ENCODE measurements at places on chromosomes 7 and 10.

- no peak for DNase-seq
Measured at GRCh38 chr10:108070789-108071188, 906.3 kb upstream of the SORCS1 start.

DNA sequence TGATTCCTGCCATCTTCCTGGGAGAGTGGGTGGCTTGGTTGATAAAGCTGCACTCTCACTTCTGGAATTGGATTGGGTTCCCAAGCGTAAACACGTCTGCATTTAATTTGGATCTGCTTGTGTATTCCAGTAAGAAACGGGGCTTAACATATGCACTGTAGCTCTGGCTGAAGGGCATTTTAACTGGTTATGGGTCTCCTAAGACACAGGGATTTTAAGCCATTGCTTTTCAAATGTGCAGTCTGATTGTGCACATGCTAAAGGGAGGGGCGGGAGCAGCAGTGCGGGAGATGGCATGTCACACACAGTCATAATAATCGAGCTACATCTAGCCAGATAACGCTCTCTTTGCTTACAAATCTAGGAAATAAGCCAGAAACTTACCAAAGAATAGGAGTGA, 247.3 kb upstream of the LYZL1 start:
- no peak for DNase-seq

- DNase-seq = no peak
Measured at GRCh38 chr7:8509621-8510020, 76.2 kb downstream of the NXPH1 start.

- DNase-seq = no peak
Measured at GRCh38 chr7:96305915-96306314, 16.0 kb downstream of the SLC25A13 start.

DNA sequence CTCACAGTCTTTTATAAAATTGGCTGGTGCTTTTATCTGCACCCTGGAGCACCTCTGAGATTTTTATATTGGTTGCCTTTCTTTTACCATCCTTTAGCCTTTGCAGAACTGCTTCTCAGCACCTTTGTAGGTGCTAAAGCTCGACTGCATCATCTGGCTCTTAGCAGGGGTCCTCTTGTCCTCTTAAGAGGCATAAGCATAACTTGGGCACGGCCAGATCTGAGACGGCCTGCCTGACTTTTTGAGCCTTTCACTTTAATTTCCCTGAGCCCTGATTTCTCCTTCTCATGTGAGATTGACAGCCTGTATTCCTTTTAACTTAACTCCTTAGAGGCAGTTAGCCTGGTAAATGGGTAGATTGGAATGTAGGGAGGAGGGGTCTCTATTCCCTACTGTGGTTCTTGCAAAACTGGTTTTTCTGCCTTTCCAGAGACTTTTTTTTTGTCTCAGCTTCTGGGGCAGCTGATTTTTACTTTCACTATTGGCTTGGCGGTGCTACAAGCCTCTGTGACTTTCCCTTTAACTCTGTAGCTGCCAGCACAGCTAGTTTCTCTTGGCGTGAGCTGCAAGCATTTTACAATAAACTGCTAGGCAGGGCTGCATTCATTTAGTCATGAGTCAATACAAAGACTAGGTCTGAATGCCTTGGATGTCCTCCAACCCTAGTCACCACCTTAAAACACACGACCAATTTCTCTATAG, 24.0 kb downstream of the ZPBP start:
- no peak for DNase-seq

DNA sequence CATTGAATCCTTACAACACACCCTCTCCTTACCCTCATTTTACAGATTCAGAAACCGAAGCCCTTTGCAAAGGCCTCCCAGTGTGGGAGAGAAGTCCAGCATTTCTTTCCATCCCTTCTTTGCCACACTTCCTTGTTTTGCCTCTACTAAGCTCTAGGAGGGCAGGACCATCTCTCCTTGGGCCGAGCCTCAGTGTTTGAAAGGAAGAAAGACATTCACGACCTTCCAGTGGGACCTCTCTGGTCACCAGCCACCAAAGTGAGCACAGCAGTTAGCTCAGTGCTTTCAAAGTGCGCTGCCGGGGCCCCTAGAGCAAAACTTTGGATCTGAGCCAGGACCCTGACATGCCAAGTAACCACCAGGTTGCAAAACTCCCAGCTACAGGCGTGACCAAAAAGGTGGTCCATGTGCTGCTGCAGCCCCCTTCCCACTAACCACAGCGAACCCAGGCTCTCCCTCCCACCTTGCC, 12.4 kb downstream of the CTBP2 start:
- no peak for DNase-seq

DNA sequence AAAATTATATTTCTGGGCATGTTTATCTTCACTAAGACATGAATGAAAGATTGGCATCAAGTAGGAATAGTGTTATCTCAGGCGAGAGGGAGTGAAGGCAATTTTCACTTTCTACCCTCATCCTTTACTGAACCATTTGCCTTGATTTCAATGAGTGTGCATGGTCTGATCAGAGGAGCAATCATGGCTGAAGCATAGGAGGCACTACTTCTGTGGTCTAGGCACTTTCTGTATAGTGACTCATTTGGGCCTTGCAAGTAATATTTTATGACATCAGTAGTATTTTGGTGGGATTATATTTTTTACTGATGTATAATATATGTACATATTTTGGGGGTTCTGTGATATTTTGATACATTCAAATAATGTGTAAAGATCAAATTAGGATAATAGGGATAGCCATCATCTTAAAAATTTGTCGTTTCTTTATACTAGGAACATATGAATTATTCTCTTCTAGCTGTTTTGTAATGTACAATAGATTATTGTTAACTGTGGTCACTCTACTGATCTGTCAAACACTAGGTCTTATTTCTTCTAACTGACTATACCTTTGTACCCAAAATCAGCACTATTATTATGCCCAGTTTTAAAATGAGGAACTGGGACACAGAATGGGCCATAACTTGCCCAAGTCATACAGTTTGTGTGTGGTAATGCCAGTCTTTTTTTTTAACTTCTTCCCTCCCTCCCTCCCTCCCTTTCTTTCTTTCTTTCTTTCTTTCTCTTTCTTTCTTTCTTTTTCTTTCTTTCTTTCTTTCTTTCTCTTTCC, 101.9 kb downstream of the RAB11FIP2 start:
- DNase-seq = no peak

GRCh38 chr7:46513447-46513848, 592.4 kb upstream of the IGFBP3 start:
- DNase-seq = no peak

Measured in endothelial cell (in vitro differentiated cells).